Activated CD8-positive, alpha-beta T cell treated with anti-CD3 and anti-CD28 coated beads, Interleukin-2, amount 10 ng/mL, durations not matched to agents 7 days and 5 days (primary cell): ENCODE measurements at places on chromosomes 13 and 19. TPM values are rescaled to one million over a fixed set of nuclear protein-coding genes. Genes with fewer than 3 reads are reported as not detected.

DNA sequence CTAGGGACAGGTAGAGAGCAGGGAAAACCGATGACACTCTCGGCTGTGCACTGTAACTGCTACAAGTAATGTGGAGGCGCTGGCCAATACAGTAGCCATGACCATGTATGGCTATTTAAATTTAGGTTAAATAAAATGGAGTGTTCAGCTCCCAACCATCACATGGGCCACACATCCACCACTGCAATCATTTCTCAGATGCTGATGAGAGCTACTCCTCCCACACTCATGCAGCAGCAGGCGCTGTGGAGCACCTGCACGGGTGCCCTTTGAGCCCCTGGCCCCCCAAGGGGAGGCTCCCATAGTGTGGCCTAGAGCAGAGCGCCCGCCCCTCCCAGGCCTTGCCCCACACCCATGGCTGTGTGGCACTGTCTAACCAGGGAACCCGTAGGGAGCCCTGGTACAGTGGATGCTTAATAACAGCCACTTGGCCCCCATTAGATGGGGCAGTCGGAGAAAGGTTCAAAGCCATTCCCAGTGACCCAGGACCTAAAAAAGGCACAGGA, 6.0 kb downstream of the ACP4 start:
- no peak overlapping the region for H3K4me3 ChIP-seq
- no peak for DNase-seq
- H3K27me3 ChIP-seq: no peaks in the 10 kb centered on the region
- peaks cover 22% of the 10 kb centered on the region for H3K36me3 ChIP-seq

GRCh38 chr13:113927661-113928581, 46.0 kb downstream of the C13orf46 start:
- no peaks in the 10 kb centered on the region for H3K36me3 ChIP-seq
- H3K4me1 ChIP-seq: peaks cover 7% of the 10 kb centered on the region
- no peak overlapping the region for H3K4me3 ChIP-seq
- no peak for DNase-seq
- no peak overlapping the region for H3K27ac ChIP-seq

Gene ZNF264
- 34.1 TPM for total RNA-seq

Gene HCST
- 196 TPM for total RNA-seq

DNA sequence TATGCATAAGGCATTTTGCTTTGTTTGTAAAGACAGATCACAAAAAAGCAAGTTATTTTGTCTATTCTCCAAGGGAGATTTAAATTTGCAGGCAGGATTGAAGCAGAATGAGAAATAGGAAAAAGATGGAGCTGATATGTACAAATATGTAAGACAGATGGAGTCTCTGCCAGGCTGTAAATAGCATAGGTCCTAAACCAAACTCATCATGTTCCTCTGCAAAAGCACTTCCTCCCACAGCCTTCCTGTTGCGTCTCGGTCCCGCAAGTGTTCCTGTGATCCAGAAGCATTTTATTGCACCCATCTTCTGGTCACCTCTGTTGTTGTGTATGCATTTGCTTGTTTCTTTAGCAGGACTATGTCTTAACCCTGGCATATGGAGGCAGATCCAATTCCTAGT, 95.7 kb upstream of the CLDN10 start:
- no peaks in the 10 kb centered on the region for H3K36me3 ChIP-seq
- peak overlapping the region; percentile 8 for H3K27ac ChIP-seq
- H3K4me3 ChIP-seq: no peak overlapping the region
- DNase-seq: no peak
- peaks cover 3% of the 10 kb centered on the region for H3K27me3 ChIP-seq
- H3K4me1 ChIP-seq: peaks cover 13% of the 10 kb centered on the region

Gene CD70
- total RNA-seq: 17.3 TPM

Gene ZNF418
- total RNA-seq: 4.2 TPM

Gene TMEM38A
- total RNA-seq: 0.87 TPM

Gene CLEC17A
- not detected for total RNA-seq

- H3K36me3 ChIP-seq: no peaks in the 10 kb centered on the region
- no peaks in the 10 kb centered on the region for H3K27me3 ChIP-seq
- H3K27ac ChIP-seq: no peak overlapping the region
- H3K4me3 ChIP-seq: no peak overlapping the region
Measured at GRCh38 chr13:54185785-54186184, 1157.2 kb downstream of the OLFM4 start.

- no peak for DNase-seq
- H3K4me3 ChIP-seq: no peak overlapping the region
- H3K36me3 ChIP-seq: no peaks in the 10 kb centered on the region
- H3K27me3 ChIP-seq: no peaks in the 10 kb centered on the region
- no peaks in the 10 kb centered on the region for H3K4me1 ChIP-seq
- H3K27ac ChIP-seq: no peak overlapping the region
Measured at GRCh38 chr13:33644581-33645543, 173.1 kb upstream of the RFC3 start.

DNA sequence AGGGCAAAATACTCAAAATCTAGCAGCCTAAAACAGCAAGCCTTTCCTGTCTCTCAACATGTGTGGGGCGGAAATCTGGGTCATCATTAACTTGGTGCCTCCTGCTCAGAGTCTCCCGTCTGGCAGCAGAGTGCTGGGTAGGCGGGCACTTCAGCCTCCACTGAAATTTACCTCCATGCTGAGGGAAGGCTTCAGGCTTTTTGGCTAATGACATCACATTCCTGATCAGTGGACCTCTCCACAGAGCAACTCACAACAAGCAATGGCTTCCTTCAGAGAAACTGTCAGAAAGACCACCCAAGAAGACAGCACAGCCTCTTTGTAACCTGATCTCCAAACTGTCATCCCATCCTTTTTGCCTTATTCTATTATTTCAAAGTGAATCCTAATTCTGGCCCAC, 1109.0 kb downstream of the UQCRFS1 start:
- H3K36me3 ChIP-seq: no peaks in the 10 kb centered on the region
- H3K4me1 ChIP-seq: no peaks in the 10 kb centered on the region
- no peak for DNase-seq
- H3K27ac ChIP-seq: no peak overlapping the region

DNA sequence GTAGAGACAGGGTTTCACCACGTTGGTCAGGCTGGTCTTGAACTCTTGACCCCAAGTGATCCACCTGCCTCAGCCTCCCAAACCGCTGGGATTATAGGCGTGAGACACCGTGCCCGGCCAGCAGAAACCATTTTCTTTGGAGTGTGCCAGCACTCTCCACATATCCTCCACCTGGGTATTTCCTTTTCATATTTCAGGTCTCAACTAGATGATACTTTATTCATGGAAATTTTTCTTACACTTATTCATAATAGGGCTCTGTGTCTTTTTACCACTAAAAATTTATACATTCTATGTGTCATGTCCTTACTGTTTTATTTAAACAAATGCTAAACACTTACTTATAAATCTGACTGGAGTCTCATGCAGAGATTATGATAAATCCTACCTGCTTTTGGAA, 305.9 kb downstream of the PCDH20 start:
- H3K27ac ChIP-seq: no peak overlapping the region
- H3K4me3 ChIP-seq: no peak overlapping the region
- DNase-seq: no peak
- H3K27me3 ChIP-seq: no peaks in the 10 kb centered on the region
- no peaks in the 10 kb centered on the region for H3K4me1 ChIP-seq

GRCh38 chr13:59157181-59157580, 1006.5 kb downstream of the DIAPH3 start:
- DNase-seq: no peak
- no peaks in the 10 kb centered on the region for H3K27me3 ChIP-seq
- no peak overlapping the region for H3K27ac ChIP-seq
- no peaks in the 10 kb centered on the region for H3K4me1 ChIP-seq
- H3K4me3 ChIP-seq: no peak overlapping the region

GRCh38 chr13:29886446-29886845, 36.0 kb upstream of the UBL3 start:
- peaks cover 18% of the 10 kb centered on the region for H3K4me1 ChIP-seq
- H3K27me3 ChIP-seq: no peaks in the 10 kb centered on the region
- peak; percentile 24 for DNase-seq
- no peak overlapping the region for H3K4me3 ChIP-seq
- no peak overlapping the region for H3K27ac ChIP-seq

Gene UNC13A
- 0.03 TPM for total RNA-seq

Gene GPR12
- total RNA-seq: not detected

Gene CD33
- 2.3 TPM for total RNA-seq

- H3K27ac ChIP-seq: no peak within 1 kb of the TSS
- H3K4me3 ChIP-seq: no peak within 1 kb of the TSS
- peak; percentile 20 for DNase-seq
- peaks cover 4% of the 10 kb centered on the region for H3K36me3 ChIP-seq
- peaks cover 5% of the 10 kb centered on the region for H3K4me1 ChIP-seq
Measured at GRCh38 chr19:44356383-44357111, at the start of gene ZNF112. Gene ZNF112 (minus strand): TSS chr19:44356680. CDS start chr19:44340539, 16,141 bp downstream.

- DNase-seq: no peak
- peaks cover 4% of the 10 kb centered on the region for H3K27me3 ChIP-seq
Measured at GRCh38 chr13:28734906-28735305, 16.1 kb upstream of the SLC46A3 start.

Gene GIPR
- total RNA-seq: 9.2 TPM

DNA sequence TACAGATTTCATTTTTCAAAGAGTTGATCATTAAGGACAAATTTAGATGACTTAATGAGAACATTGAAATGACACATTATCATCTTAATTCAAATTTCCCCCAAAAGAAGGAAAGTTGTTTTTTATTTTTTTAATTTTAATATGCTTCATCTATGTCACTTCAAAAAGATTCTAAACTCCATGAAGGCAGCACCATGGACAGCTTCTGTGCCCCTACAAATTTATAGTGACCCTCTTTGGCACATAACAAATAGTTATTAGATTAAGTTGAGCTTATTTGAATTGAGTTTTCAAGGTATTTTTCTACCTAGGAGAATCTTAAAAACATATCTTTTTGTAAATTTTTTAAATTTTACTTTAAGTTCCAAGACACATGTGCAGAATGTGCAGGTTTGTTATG, 198.6 kb downstream of the DCT start:
- H3K4me1 ChIP-seq: no peaks in the 10 kb centered on the region
- no peak overlapping the region for H3K27ac ChIP-seq
- DNase-seq: no peak
- H3K27me3 ChIP-seq: peaks cover 1% of the 10 kb centered on the region

Gene ZSCAN18
- total RNA-seq: 18.8 TPM

GRCh38 chr13:40207001-40207478, 459.4 kb downstream of the FOXO1 start:
- H3K4me1 ChIP-seq: peaks cover 37% of the 10 kb centered on the region
- no peak overlapping the region for H3K4me3 ChIP-seq
- H3K27ac ChIP-seq: peak overlapping the region; percentile 98
- H3K27me3 ChIP-seq: no peaks in the 10 kb centered on the region

- H3K27ac ChIP-seq: peak overlapping the region; percentile 50
- H3K27me3 ChIP-seq: peaks cover 3% of the 10 kb centered on the region
- no peak for DNase-seq
- H3K4me1 ChIP-seq: peaks cover 73% of the 10 kb centered on the region
- no peak overlapping the region for H3K4me3 ChIP-seq
- peaks cover 32% of the 10 kb centered on the region for H3K36me3 ChIP-seq
Measured at GRCh38 chr13:94325650-94326049, 153.8 kb downstream of the DCT start.

Gene INAFM1
- 12.9 TPM for total RNA-seq

Gene ZNF714
- 20.0 TPM for total RNA-seq

Gene FSD1
- 26.7 TPM for total RNA-seq

Gene KIR2DL3
- 0.24 TPM for total RNA-seq

Gene RGCC
- total RNA-seq: 23.9 TPM

Gene KCNRG
- total RNA-seq: 0.82 TPM

DNA sequence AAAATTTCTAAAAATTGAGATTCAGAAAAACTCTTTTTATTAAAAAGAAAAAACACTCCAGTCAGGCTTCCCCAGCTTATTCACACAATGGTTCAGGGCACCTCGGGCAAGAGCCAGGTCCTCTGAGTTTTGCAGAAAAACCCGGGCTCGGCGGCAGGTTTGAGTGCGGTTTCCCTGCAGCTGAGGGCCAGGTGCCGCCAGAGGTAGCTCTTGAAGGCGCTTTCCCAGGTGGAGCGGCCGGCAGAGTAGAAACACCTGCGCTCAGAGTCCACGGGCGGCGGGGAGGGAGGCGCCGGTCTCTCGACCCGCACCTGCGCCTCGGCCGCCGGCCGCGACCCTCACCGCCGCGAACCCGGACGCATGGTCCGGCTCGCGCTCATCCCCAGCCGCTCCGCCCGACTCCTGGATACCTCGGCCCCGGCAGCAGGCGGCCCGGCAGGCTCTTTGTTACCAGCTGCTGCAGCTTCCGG, 444 bp downstream of the PROSER1 start:
- H3K36me3 ChIP-seq: peaks cover 25% of the 10 kb centered on the region
- peak overlapping the region; percentile 90 for H3K4me3 ChIP-seq
- H3K27me3 ChIP-seq: no peaks in the 10 kb centered on the region
- peak overlapping the region; percentile 96 for H3K27ac ChIP-seq
- H3K4me1 ChIP-seq: peaks cover 49% of the 10 kb centered on the region

DNA sequence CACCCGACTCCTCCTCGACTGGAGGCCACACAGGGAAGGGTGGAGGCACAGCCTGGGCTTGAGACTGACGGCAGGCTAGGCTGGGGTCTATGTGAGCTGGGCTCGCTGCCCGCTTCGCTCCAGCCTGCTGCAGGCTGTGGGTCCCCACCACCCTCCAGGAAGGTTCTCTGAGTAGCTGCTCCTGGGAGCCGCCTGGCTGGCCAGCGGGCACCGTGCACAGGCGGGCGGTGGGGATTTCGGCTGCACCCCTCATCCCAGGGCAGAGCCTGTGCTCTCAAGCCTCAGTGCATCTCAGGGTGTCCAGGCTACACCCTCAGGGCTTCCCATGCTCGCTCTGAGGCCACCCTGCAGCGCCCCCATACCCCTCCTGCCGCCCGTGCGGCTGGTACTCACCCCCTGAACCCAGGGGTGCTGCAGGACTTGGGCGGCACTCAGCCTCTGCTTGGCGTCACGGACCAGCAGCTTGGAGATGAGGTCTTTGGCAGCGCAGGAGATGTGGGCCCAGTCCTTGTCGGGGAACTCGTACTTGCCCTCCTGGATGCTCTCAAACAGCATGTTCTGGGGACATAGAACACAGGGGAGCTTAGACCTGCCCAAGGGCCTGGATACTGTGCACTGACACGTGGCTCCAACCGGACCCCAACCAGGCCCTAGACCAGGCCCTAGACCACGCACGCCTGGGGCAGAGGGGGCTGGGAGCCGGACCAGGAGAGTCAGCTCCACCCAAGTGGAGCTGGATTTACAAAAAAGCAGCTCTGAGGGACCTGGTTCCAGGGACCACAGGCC, 10.2 kb downstream of the MKNK2 start:
- no peak overlapping the region for H3K4me3 ChIP-seq
- H3K4me1 ChIP-seq: peaks cover 29% of the 10 kb centered on the region
- H3K27ac ChIP-seq: peak overlapping the region; percentile 87
- DNase-seq: no peak

DNA sequence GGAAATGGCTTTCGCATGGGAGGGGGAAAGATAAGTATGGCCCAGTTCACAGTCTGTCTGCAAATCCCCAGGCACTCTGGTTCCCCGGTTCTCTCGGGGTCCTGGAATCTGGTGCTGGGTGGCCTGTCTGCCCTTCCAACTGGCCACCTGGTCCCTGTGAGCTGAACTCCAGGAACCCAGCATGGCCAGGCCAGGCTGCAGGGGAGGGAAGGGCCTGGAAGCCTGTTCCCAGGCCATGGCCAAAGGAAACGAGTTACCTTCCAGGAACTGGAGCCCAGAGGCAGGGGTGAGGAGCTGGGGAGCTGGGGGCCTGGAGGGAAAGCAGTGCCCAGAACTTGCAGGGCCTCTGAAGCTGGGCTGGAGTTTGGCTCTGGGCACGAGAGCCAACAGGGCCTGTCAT, 19.1 kb upstream of the PNMA8C start:
- H3K4me1 ChIP-seq: no peaks in the 10 kb centered on the region
- H3K27me3 ChIP-seq: peaks cover 16% of the 10 kb centered on the region
- H3K36me3 ChIP-seq: peaks cover 3% of the 10 kb centered on the region
- no peak for DNase-seq
- H3K4me3 ChIP-seq: no peak overlapping the region
